Fibroblast of skin of left biceps (primary cell): ENCODE measurements at places on chromosomes 3 and 15.
A peak's percentile ranks its signal among the peaks of the same experiment; 100 is the strongest.

GRCh38 chr3:53887446-53887845 is 4.2 kb downstream of the SELENOK start:
- DNase-seq = no peak

- DNase-seq = no peak
Observed at GRCh38 chr3:122103821-122104514, 48.8 kb downstream of the CD86 start.

DNA sequence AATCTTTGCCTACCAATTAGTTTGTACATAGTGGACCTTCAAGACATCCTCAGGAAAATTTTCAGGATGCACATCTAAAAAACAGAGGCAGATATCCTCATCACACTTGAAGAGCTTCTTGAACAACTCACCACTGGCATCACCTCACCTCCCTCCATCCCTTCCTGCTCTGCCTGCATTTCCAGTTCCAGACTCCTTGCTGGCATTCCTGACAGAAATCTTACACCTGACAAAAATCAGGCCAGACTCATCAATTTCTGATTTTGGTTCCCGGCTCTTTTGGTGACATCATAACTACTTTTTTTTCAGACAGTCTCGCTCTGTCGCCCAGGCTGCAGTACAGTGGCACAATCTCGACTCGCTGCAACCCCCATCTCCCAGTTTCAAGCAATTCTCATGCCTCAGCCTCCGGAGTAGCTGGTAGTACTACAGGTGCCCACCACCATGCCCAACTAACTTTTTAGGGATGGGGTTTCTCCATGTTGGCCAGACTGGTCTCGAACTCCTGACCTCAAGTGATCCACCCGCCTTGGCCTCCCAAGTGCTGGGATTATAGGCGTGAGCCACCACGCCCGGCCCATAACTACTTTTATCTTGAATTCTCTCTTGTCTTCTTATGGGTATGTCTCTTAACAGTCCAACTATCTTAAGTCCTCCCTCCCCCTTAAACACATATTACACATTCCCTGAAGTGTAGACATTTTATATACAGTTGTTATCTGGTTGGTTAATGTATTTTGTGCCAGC is 216.6 kb upstream of the IL12A start:
- DNase-seq = no peak

GRCh38 chr3:99765042-99765942 is 52.4 kb upstream of the CMSS1 start:
- DNase-seq = peak; percentile 90

DNA sequence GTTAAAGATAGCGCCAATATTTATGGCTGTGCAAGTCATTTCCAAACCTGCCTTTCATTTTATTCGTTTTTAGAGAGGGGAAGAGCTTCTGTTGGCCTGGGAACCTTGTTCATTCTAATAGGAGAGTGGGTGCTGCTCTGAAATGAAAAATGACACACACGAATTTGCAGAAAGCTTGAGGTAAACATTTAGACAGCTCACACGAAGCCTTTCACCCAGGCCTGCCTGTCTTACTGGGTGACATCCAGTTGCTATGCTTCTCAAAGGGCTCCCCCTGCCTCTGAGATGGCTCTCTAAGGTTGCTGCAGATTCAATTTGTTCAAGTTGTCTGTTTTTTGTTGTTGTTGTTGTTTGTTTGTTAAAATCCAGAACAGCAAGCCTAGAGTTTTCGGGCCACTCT is 18.2 kb downstream of the PEX5L start:
- DNase-seq = no peak
